Kidney tubule cell (primary cell): ENCODE measurements at places on chromosomes 5 and 9.
A peak's percentile ranks its signal among the peaks of the same experiment; 100 is the strongest.

DNA sequence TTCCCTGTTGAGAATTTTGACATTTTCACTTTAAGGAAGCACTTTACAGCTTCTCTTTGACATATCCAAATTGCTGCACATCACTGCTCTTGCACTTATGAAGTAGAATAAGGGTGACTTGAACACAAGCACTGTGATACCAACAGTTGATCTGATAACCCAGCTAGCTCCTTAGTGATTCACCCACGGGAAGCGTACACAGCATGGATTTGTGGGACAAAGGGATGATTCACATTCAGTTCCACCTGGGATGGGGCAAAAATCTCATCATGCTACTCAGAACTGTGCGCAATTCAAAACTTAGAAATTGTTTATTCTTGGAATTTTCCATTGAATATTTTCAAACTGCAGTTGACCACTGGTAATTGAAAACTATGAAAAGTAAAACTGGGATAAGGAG lies 1565.5 kb upstream of the CDH9 start:
- DNase-seq, result no peak

GRCh38 chr9:82883436-82883835 lies 179.5 kb downstream of the RASEF start:
- no peak for DNase-seq

- DNase-seq, result no peak
These were observed 125.0 kb downstream of the EPB41L4A start for GRCh38 chr5:112294126-112294525.

DNA sequence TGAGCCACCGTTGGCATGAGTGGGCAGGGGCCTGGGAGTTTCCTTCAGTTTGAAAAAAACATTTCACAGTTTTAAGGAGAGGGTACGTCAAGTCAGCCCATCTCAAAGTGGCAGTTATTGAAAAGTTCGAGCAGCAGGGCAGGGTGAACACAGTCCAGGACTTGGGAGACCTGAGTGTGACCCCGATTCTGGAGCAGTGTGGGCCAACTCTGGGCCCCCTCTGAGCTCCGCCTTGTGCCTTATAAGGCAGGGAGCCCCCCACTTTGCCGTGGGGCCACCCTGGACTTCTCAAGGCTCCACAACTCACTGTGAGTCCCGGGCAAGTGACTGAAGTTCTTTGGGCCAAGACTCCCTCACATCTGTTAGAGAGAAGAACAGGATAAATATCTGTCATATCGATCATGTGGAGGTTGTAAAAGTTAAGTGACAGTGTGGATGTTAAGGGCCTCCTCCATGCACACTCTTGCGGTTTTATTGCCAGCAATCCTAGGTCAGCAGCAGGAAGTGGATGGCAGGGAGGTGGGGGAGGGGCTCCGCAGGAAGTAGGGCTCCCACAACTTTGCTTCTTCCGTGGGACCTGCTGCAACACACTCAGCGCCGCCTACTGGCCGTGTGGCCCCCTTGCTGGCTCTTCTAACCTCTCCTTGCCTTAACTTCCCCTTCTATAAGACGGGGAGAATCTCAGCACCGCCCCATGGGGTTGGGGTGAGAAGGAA lies 38.4 kb downstream of the HRH2 start:
- peak; percentile 43 for DNase-seq

- no peak for DNase-seq
These were observed 7.9 kb upstream of the NEUROG1 start for GRCh38 chr5:135543485-135544304.

DNA sequence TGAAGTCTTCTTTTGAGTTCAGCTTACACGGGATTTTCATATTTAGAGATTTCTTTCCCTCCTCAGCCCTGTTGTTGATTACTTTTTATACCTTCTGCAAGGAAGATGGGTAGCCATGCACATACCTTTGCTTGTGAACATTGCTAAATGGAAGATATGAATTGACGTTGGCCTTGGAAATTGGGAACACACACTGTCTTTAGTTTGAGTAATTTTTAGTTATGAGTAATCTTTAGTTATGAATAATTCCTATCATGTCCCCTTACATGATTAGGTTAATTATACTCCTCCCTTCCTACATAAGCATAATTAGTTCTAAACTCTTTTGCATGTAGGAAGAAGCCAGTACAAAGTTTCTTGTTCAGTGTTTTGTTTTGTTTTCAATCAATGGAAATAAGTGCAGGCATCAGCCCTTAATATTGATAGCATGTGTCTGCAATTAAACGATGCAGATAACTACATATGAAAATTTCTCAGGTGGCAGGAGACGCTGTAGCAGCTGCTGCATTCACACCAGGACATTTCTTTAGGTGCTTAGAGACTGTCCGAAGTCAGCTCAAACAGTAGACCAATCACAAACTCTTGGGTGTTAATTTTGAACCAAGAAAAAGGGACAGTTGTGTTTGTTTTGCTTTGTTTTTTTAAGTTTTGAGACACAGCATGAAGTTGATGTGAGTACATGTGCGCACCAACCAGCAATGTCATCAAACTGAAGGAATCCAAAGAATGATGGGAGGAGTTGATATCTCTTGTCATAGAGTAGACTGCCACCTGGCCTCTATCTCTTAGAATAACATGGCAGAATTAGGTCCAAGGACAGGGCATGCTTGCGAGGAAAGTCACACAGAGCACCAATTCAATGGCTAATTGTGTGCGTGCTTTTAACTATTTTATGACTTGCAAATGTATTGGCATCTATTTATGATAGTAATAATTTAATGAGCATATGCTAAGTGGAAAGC lies 51.4 kb downstream of the SMARCA2 start:
- peak; percentile 63 for DNase-seq

GRCh38 chr5:57431759-57432158 lies 50.9 kb downstream of the ACTBL2 start:
- no peak for DNase-seq

DNA sequence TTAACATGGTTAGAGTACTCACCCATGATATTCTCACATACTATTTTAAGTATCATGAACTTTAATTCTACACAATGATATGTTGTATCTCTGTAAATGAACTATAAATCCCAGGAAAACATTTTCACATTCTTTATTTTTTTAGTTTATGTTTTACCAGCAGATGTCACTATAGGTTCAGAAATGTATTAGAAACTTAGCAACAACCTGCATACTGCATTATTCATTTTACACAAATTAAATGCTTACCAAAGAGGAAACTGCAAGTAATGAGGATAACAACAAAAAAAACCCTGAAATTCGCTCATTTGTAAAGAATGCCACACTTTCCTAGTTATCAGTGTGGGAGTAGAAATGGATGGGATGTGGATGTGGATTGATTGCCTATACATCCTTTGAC lies 217.5 kb upstream of the OTULINL start:
- DNase-seq, result no peak

GRCh38 chr5:11791792-11792191 lies 112.5 kb downstream of the CTNND2 start:
- no peak for DNase-seq

DNA sequence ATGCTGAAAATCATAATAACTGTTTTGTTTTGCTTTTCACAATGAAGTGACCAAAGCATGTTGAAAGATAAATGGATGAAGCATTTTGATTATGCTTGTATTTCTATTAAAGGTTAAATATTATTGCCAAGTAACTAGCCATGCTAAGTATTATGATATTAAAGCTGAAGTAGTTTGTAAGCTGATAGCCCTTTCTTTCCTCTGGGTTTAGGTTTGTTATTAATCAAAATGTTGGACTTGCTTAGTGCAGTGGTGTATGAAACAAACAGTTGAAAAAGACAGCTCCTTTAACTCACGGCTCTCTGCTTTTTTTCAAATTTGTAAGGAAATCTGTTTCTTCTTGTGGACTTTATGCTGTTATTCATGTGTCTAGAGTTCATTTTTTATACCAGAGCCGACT lies 246.0 kb downstream of the CWC27 start:
- DNase-seq, result no peak

DNA sequence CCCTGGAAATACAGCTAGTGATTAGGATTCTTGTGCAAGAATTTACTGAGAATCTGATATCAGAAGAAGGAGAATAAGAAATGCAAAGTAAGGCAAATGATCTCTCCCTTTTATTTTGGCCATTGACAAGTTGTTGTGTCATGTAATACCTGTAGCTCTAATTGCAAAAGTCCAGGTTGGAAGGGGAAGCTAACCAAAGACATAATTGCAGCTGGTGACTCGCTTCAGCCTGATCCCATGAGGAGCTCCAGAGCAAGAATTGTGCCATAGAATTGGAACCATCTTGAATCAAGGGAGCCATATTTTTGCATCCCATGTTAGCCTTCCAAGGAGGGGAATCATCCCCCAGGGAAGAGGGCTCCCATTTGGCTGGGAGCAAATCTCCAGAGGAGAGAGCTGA lies 149.6 kb upstream of the MOCS2 start:
- no peak for DNase-seq

DNA sequence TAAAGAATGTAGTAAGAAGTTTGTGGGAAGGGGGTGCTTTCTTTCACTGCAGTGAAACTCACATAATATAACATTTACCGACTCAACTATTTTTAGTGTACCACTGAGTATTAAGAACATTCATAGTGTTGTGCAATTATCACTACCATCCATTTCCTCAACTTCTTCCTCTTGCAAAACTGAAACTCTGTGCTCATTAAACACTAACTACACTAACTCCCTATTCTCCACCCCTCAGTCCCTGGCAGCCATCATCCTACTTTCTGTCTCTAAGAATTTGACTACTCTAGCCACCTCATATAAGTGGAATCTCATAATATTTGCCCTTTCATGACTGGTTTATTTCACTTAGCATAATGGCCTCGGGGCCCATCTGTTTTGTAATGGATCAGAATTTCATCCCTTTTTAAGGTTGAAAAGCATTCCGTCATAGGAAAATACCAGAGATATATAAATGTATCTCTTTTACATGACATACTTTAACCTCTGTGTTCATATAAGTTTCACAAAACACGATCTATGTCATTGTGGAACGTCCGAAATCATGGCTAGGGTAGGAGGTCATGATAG lies 56.3 kb upstream of the DIRAS2 start:
- DNase-seq, result peak; percentile 58

DNA sequence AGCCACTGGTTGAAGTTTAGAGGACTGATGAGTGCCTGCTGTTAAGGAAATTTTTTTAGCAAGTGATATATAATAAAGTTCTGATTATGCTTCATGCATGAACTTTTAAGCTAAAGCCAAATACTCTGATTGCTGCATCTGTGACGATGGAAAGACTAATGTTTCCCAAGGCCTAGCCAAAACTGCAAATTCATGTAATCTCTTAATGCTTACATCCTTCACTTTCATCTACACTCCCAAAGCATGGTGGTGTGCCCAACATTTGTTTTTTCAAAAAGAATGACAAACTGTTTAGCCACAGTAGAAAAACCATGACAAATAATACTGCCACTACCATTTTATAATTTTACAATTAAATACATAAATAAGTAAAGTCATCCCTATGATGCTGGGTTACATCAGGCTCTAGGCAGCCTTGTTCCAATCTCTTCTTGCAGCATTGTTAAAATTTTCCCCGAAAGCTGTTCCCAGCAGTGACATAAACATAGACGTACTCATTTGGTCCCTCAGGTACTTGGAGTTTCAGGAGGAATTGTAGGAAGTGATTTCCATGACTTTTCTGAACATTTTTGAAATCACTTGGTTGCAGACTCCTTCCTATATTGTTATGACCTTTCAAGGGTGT lies 625.3 kb upstream of the DMAC1 start:
- DNase-seq, result no peak

GRCh38 chr5:163534492-163535094 lies 29.2 kb downstream of the MAT2B start:
- DNase-seq, result no peak

DNA sequence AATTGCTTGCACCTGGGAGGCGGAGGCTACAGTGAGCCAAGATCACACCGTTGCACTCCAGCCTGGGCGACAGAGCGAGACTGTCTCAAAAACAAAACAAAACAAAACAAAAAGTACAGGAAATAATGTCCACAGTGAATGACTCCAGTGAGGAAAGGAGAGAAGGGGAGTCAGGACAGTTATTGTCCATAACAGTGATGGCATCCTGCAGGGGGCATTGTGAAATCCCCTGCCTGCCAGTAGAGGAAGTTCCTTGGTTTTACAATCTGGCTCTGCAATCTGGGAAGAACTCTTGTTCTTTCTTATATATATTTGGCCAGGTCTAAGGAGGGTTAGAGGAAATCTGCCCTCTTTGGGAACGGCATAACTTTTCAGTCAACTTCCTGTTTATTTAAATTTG lies 8.2 kb downstream of the SH3GL2 start:
- no peak for DNase-seq
